ENCODE measurements at places on chromosomes 5 and 9. TPM values are rescaled to one million over a fixed set of nuclear protein-coding genes. Genes with fewer than 3 reads are reported as not detected.

SNX2 gene
- 81.1 TPM for total RNA-seq

SLC31A2 gene
- total RNA-seq: 6.1 TPM

ENHO gene
- not detected for total RNA-seq

NR6A1 gene
- under 0.01 TPM for total RNA-seq

INVS gene
- total RNA-seq: 31.4 TPM

KIF3A gene
- 15.7 TPM for total RNA-seq

DMGDH gene
- total RNA-seq: 0.30 TPM

MAMDC4 gene
- total RNA-seq: 4.0 TPM

ALDH1A1 gene
- 141 TPM for total RNA-seq

IFNA13 gene
- total RNA-seq: not detected

KIF4B gene
- total RNA-seq: 0.09 TPM

PAEP gene
- total RNA-seq: not detected

POMT1 gene
- 31.8 TPM for total RNA-seq

WDR38 gene
- total RNA-seq: not detected

ADAMTS16 gene
- 3.9 TPM for total RNA-seq

MTRR gene
- total RNA-seq: 28.5 TPM

ELAVL2 gene
- total RNA-seq: under 0.01 TPM

ATOSB gene
- total RNA-seq: 55.5 TPM

TPM2 gene
- 1,826 TPM for total RNA-seq

GBGT1 gene
- total RNA-seq: 6.9 TPM

OTP gene
- not detected for total RNA-seq

CER1 gene
- not detected for total RNA-seq

OLFML2A gene
- total RNA-seq: 2.1 TPM

SLIT3 gene
- total RNA-seq: 29.4 TPM

AMBP gene
- not detected for total RNA-seq

FOXD4 gene
- total RNA-seq: under 0.01 TPM

RNF183 gene
- total RNA-seq: not detected

CCNH gene
- 83.1 TPM for total RNA-seq

OR2V1 gene
- total RNA-seq: not detected

ANKH gene
- total RNA-seq: 26.1 TPM

IFNB1 gene
- total RNA-seq: 0.30 TPM

ACTBL2 gene
- total RNA-seq: 0.89 TPM

BAAT gene
- 0.23 TPM for total RNA-seq

SPIN1 gene
- total RNA-seq: 116 TPM

SH3TC2 gene
- total RNA-seq: 1.2 TPM

C9 gene
- total RNA-seq: 0.46 TPM

DNAH5 gene
- total RNA-seq: 1.1 TPM

DRD1 gene
- not detected for total RNA-seq

RNF224 gene
- not detected for total RNA-seq

TMEM171 gene
- total RNA-seq: 1.8 TPM

PCDH12 gene
- total RNA-seq: under 0.01 TPM

SLC34A3 gene
- total RNA-seq: not detected

DCP2 gene
- 36.2 TPM for total RNA-seq

DMXL1 gene
- total RNA-seq: 45.0 TPM

LHX2 gene
- not detected for total RNA-seq

ADAMTSL1 gene
- 531 TPM for total RNA-seq

MAPK9 gene
- 38.6 TPM for total RNA-seq

F2RL1 gene
- total RNA-seq: 15.1 TPM

PCDH1 gene
- total RNA-seq: 0.60 TPM

ZNF462 gene
- 17.2 TPM for total RNA-seq

SH3PXD2B gene
- 51.0 TPM for total RNA-seq

PKN3 gene
- 1.7 TPM for total RNA-seq
